Activated effector memory CD4-positive, alpha-beta T cell treated with anti-CD3 and anti-CD28 coated beads, Interleukin-2, amount 50 U/mL, for 16 hours (primary cell): ENCODE measurements at places on chromosomes 5 and 9.

GRCh38 chr5:14958188-14958587, 86.6 kb upstream of the ANKH start:
- DNase-seq = no peak

- DNase-seq = no peak
Measured at GRCh38 chr5:118956727-118957126, 31.6 kb downstream of the DTWD2 start.

GRCh38 chr9:77183581-77183980, 6.2 kb downstream of the VPS13A start:
- DNase-seq = no peak

- DNase-seq = no peak
Measured at GRCh38 chr5:3027185-3027865, 275.8 kb upstream of the IRX2 start.

- no peak for DNase-seq
Measured at GRCh38 chr9:95204710-95205109, 112.8 kb downstream of the FANCC start.

DNA sequence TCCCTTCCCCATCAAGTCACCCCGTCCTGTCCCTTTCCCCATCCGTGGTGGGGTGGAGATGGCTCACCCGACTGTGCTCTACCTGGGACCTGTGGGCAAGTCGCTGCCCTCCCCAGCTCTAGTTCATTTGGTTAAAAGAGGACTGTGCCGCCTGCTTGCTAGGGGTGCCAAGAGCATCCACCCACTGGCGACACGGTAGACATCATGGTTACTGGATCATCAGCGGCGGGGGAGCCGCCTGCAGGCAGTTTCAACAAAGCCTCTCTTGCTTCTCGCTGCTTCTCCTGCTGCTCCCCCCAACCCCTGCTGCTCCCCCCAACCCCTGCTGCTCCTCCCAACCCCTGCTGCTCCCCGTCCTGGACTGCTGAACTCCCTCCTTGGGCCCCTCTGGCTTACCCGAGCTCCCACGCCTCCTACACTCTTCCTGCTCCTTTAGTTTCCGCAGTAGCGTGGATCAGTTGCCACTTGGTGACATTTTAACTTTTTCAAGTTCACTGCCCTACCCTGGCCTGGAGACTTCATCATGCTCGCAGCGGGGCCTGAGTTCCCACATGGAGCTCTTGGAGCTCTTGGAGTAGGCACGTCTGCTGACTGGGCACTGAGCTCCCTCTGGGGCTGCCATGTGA, 22.0 kb upstream of the SCGB3A1 start:
- DNase-seq = no peak
